ENCODE measurements at places on chromosomes 2 and 18. TPM values are rescaled to one million over a fixed set of nuclear protein-coding genes. Genes with fewer than 3 reads are reported as not detected.

DNA sequence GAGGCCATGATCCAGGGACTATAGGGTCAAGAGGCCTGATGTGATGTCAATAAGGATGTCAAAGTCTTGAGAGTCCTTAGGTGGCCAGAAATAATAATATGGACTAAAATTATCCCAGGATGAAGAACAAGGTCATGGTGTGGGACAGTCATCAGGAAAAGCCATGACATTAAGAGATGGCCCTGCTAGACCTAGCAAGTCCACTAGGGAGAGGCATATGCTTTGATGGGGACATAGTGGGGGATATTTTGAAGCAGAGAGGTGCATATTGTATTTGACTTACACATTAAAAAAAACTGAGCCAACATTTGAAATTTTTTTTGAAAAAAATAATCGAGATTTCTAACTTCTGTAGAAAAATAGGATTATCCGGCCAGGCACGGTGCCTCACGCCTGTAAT, 53.3 kb upstream of the CXCR4 start:
- DNase-seq = no peak

Gene CLK1
- total RNA-seq = 215 TPM

Gene DCDC2C
- total RNA-seq = 0.20 TPM

- no peak for DNase-seq
Observed at GRCh38 chr18:76315722-76316230, 179.3 kb downstream of the ZNF516 start.

Gene CETN1
- total RNA-seq = not detected

Gene EMILIN1
- total RNA-seq = 66.1 TPM

DNA sequence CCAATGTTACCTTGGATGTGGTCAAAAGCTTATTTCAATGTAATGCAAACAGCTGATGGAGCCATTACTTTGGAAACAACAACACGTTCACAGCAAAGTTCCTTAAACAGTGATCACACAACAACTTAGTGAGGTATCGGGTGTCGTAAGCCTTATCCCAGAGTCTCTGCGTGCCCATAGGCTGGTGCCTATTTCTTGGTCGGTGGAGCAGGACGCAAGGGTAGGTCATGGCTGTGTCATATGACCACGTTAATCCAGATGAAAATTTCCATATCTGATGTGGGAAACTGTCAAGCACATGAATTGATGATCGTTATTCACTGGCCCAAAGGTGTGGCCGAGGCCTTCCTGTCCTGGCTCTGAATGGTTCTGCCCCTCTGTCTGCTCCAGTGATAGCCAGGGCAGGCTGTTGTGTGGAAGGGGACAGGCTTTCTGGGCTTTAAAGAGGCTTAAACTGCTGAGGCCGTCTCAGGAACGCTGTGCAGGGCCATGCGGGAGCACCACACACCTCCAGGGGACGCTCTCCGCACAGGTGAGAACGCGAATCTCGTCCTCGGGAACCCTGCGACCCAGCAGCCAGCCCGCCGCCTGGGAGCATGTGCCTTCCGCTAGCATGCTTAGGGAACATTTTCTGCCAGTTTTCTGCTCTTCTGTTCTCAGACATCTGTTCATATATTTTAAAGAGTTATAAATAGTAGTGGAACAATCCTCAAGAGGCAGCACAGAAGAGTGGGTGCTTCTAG, 90.6 kb downstream of the KCTD1 start:
- DNase-seq = no peak

GRCh38 chr2:238843476-238843875, 4.4 kb upstream of the TWIST2 start:
- DNase-seq = no peak

DNA sequence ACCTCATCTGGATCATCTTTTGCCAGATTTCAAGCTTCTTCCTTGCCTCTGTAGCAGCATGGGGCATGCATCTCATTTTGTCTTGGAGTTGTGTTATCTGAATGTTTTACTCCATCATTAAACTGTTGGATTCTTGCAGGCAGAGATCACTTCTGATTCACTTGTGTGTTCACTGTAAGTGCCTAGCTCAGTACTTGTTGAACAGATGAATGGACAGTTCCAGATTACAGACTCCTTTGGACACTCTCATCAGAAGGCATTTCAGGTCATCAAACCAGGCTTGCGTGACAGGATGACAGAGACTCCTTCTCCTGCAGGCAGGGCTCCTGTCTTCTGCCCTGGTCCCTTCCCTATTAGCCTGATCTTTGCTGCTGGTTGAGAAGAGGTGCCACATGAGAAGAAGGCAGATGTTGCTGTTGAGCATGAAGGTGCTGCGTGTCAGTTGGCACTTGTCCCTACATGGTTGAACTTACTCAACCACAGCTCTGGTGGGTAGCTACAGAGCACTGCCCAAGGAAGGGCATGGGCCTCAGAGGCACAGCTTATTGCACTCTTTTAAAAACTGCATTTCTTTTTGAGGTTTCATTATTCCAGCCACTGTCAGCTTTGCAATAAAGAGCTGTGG, 58.9 kb downstream of the INPP4A start:
- DNase-seq = no peak

GRCh38 chr2:104849618-104850141, 4.2 kb upstream of the POU3F3 start:
- peak; percentile 54 for DNase-seq

Gene SKOR2
- not detected for total RNA-seq

Gene IL36B
- total RNA-seq = 0.20 TPM

DNA sequence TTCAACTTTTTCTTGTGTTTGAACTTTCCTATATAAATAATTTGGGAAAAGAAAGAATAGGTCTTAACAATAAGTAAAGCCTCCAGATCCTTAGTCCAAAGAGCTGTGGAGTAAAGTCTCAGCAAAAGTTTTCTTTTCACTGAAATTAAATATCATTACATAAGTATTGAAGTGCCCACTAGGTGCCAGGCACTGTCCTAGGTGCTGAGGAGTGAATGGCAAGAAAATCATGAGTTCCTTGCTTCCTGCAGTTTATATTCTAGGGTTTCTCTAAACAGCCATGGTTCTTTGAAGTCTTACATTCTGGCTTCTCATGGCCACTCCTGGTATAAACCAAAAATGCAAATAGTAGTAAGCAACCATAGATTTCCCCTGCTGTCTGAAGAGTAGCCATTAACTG, 59.7 kb downstream of the SPP2 start:
- no peak for DNase-seq

Gene MXD1
- total RNA-seq = 29.5 TPM

Gene CDKL4
- total RNA-seq = 2.3 TPM

GRCh38 chr18:61742565-61743429, 150.0 kb downstream of the RNF152 start:
- no peak for DNase-seq

DNA sequence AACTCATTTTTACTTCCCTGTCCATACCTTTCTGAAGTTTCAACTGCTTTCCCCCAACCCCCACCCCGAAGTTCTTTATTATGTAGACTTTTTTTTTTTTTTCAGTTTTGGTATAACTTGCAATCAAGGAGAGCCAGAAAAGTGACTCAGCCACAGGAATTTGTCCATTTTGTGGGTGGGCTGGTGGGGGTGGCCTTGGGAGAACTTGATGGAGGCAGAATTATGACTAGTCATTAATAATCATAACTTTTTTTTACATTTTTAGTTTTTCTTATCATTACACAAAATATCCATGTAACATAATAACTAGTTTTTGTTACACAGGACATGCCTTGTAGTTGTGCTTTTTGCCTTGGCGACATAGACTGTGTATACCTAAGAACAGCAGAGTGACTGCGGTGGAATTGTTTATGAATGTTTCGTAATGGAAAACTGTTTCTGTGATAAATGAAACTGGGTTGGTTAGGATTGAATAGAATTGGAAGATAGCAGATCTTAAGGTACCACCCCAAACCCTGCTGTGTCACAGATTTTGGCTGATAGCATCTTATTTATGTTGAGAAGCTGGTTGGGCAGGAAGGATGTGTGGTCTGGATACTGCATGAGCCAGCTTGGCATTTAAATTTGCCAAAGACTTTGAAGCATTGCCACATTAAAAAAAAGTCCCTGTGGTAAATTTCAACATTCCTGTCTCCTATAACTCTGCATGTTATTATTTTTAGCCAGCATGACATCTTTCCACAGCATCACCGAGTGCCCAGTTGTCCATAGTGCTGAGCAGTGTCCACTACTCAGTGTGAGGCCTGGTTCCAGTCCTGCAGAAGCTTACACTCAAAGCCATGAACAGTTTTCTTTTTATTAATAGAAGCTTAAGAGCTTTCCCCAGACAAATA, 30.7 kb downstream of the LYPD6B start:
- peak; percentile 8 for DNase-seq
